Activated effector memory CD4-positive, alpha-beta T cell treated with anti-CD3 and anti-CD28 coated beads, Interleukin-2, amount 50 U/mL, for 16 hours (primary cell): ENCODE measurements at places on chromosomes 2 and 18.

DNA sequence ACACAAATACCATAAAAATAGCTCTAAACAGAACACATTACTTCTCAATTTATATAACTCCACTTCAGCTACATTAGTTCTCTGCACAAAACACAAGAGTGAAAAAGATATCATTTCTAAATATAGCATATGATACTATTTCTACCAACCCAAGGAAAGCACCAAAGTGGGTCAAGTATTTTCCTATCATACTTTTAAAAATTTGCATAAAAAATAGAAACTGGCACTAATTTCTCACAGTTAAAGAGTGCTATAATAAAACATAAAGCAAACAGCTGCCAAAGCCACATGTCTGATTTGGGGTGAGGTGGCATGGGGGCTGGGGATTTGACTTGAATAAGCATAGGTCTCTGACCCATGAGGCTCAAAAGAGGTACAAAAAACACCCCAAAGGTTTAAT is 61.5 kb downstream of the BARD1 start:
- DNase-seq: no peak

DNA sequence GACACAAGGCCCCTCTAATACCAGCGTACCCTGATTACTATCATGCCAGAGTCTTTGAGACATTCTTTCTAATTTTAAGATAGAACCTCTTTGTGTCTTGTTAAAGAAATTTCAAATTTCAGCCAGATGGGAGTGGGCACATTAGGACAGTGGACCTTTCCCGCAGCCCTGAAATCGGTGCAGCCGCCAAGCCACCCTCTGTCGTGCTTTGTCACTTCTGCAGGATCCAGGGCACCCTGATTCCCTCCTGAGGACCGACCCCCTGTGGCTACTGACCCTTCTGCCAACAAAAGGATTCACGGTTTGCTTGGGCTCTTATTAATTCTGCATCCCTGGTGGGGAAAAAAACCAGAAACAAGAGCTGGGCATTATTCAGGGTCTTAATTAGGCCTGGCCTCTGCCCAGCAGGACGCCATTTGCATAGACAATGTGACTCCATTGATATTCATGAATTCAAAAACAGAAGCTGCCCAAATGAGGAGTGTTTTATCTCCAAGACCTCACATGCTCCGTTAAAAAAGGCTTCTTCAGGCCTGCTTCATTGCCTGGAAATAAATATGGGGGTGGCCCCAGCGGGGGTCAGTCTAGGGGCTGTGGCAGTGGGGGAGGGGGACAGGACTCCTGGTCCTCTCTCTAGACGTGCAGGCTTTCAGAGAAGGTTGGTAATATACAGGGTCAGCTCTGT is 116.9 kb downstream of the ALPK2 start:
- no peak for DNase-seq

- DNase-seq: peak; percentile 16
These were observed 106.2 kb downstream of the LPIN1 start for GRCh38 chr2:11852526-11853196.

DNA sequence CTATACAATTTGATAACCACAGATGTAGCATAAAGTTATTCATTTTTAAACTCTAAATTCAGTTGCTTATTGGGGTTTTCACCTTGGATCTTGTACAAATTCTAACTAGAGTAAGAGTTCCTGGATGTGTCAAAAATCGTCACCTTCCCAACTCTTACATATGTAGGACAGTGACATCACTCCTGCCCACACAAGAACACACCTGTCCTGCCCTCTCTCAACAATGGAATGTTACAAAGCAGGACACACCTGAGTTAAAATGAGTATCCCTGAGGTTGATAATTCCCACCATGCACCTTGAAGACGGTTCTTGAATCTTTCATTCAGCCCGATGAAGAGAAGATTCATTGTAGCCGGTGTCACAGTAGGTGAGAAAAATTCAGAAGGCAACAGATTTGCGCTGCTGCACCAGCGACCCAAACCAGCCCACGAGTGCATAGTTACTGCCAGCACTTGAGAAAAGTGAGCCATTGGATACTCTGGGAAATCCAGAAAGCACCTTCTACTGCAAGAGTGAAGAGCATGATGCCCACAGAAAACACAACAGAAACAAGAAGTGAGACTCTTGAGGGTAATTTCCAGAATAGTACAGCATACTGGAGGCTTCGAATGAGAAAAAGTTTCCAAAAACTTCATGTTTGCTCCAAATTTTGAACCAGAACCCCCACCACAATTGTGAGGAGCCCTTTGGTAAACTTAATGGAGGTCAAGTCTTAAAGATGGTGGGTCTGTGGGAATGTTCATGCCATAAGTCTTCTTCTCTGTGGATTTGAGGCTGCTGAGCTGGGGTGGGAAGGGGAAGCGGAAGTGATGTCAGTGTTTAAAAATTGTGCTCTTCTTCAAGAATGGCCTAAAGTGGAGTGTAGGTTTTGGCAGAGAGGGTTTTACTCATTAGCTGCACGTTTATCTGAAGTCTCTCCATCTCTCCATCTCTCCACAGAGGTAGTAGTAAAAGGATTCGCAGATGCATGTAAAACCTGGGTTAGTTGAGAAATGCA is 34.7 kb upstream of the ADAM23 start:
- no peak for DNase-seq

- DNase-seq: no peak
These were observed 61.4 kb downstream of the DIPK1C start for GRCh38 chr18:74395648-74396154.

DNA sequence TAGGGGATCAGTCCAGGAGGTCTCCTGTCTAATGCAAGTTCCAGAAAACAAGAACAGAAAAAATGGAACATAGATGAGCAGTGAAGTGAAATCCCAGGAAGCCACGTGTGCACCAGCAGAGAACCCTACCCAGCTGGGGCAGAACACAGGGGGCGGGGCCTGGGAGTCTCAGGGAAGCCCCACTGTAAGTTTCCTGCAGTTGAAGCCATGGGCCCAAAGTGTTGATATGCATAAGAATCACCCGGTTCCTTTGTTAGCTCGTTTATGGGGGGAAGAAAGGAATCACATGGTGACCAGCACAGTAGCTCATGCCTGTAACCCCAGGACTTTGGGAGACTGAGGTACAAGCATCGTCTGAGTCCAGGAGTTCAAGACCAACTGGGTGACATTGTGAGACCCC is 131.3 kb downstream of the INO80D start:
- DNase-seq: no peak

- no peak for DNase-seq
These were observed 352.1 kb upstream of the ZNF521 start for GRCh38 chr18:25704071-25704470.

GRCh38 chr18:49096021-49096420 is 145.3 kb upstream of the SMAD7 start:
- no peak for DNase-seq

DNA sequence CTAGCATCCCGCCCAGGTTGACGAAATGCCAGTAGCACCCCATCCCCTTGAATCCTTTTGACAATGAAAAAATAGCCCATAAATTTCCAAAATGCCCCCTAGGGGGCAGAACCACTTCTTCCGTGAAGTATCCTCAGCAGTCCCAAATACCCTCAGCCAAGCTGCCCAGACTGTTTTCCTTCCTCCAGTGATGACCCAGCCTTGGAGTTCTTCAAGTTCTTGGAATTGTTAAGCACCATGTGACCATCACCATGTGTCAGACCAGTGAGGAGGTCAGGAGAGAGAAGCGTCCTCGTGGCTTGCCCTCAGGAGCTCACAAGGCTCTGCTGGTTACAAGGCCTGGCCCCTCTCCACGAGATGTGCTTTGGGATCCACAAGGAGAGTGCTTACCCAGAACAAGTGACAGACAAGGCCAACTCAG is 1.4 kb upstream of the SLC23A3 start:
- DNase-seq: no peak

DNA sequence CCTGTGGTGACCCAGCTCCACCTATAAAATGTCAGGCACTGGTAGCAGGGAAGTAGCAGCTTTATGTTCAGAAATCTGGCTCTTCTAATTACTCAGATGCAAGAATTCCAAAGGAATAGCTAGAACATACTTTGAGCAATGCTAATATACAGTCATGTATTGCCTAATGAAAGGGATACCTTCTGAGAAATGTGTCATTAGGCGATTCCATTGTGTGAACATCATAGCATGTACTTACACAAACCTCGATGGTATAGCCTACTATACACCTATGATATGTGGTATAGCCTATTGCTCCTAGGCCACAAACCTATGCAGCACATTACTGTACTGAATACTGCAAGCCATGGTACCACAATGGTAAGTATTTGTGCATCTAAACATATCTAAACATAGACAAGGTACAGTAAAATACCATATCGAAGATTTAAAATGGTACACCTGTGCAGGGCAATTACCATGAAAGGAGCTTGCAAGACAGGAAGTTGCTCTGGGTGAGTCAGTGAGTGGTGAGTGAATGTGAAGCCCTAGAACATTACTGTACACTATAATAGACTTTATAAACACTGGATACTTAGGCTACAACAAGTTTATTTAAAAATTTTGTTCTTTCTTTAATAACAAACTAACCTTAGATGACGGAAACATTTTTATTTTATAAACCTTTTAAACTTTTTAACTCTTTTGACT is 50.3 kb upstream of the ETAA1 start:
- no peak for DNase-seq

GRCh38 chr18:35466334-35466733 is 31.4 kb downstream of the INO80C start:
- DNase-seq: no peak

GRCh38 chr18:9477509-9477908 is 2.2 kb downstream of the RALBP1 start:
- DNase-seq: no peak

- no peak for DNase-seq
These were observed 121.3 kb downstream of the MAP4K4 start for GRCh38 chr2:101818531-101819451.

GRCh38 chr2:46352621-46353020 is 55.4 kb downstream of the EPAS1 start:
- no peak for DNase-seq

DNA sequence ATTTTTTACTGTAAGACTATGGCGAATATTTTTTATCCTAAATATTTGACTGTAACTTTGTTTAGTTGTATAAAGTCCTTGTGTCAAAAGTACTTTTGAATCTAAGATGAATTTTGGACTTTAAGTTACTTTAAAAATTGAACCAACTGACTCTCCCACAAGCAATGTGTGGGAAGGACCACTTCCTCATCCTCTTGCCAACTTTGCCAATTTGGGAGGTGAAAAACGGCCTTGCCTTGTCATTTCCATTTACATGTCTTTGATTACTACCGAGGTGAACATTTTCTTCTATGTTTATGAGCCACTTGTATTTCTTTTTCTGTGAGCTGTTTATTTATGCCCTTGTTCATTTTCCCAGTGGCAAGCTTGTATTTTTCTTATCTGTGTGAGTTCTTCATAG is 12.8 kb upstream of the MSGN1 start:
- no peak for DNase-seq

GRCh38 chr2:102387763-102388546 is 32.4 kb downstream of the IL18R1 start:
- no peak for DNase-seq

- DNase-seq: no peak
These were observed 18.6 kb downstream of the GAREM2 start for GRCh38 chr2:26191316-26192159.

- no peak for DNase-seq
These were observed 10.5 kb downstream of the PLB1 start for GRCh38 chr2:28506112-28506910.

DNA sequence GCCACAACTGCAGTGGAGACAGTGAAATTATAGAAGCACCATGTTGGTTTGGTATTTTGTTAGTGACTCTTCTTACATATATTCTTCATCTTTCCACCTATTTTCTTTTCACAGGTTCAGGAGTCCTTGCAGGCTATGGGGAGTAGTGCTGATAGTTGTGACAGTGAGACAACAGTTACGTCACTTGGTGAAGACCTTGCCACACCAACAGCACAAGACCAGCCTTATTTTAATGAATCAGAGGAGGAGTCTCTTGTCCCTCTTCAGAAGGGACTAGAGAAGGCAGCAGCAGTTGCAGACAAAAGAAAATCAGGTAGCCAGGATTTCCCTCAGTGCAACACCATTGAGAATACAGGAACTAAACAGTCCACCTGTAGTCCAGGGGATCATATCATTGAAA is 23.6 kb downstream of the ITPRID2 start:
- no peak for DNase-seq

DNA sequence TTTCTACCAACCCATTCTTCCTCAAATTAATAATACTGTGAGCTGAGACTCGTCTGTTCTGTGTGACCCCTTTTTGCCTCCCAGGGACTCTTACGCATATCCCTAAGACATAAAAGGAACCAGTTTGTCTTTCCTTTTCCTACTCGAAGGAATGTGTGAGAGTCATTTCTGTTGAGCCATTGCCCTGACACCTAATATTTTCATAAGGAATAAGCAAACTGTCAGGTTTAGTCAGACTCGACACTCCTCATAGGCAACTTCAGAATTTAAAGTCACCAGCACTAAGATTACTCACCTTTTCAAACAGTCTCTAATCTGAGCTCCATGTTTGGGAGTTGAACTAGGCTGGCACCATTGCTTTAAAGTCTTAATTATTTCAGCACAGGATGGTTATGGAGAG is 305.5 kb downstream of the IKZF2 start:
- DNase-seq: no peak

DNA sequence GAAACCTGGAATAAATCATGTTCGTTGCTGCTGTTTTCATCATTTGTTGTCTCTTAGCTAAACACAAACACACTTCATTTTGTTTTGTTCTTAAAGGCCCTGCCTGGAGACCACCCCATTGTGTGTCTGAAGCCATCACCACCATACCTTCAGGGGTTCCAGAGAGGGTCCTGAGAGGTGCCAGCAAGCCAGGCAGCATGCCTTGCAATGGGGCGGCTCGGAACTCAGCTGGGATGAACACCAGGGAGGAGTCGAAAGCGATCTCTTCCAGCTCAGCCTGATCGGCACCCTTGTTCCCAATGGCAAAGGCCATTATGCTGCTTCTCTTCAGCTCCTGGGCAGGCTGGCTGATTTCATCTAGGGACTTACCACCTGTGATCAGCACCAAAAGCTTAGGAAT is 33.2 kb downstream of the COL6A3 start:
- DNase-seq: no peak

GRCh38 chr2:72982781-72983499 is 65.6 kb downstream of the EMX1 start:
- no peak for DNase-seq

DNA sequence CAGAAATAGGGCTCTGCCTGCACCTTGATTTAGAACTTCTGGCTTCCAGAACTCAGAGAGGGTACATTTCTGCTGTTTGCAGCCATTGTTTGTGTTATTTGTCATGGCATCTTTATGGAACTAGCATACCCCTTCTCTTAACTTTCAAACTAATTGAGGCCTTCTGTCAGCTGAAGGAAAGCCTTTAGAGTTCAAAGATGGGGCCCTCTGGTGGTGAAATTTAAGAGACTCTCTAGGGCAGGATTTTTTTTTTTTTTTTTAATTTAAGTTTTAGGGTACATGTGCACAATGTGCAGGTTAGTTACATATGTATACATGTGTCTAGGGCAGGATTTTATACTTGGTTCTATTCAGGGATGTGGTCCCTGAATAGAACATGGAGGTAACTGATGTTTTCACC is 260.6 kb upstream of the LINC00305 start:
- no peak for DNase-seq
